Caudate nucleus (tissue), 63 donors: ENCODE measurements at places on chromosomes 2 and 18.

- DNase-seq, result no peak
These were observed 231.7 kb downstream of the KLHL29 start for GRCh38 chr2:23616630-23617029.

DNA sequence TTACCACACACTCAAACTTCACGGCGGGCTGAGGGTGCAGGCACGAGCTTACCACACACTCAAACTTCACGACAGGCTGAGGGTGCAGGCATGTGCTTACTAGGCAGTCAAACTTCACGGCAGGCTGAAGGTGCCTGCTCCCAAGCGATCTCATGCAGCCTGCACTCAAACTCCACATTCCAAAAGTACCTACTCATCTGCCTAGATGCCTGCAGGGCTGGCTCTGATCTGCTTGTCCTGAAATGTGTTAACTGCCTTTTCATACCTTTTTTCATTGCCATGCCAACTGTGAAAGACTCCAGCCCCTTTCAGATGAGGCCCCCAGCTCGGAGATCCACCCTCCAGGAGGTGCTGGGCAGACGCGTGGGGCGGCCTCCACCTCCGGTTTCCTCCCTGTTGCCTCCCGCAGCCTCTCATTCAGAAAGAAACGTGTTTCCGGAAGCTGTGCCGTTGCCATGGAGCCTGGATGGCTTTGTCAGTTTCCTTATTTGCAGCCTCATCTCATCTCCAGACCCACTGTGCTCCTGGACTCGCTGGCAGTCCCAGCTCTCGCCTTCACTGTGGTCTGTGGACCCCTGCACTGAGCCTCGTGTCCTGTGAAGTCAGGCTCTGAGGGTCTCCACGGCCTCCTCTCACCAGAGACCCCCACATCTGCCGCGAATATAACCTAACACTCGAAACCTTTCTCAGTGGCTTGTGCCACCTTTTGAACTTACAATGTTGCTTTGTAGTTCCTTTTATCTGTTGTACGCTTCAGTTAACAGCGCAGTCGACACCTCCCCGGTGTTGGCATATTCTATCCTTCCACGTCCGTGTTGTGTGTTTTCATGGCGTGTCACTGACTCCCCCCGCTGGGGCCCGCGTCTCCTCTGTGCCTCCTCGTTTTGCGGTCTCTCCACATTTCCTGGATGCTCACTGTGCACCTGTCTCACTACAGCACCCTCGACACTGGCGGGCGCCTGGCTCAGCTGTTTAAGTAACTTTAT lies 106.1 kb upstream of the ALKAL2 start:
- DNase-seq, result no peak

DNA sequence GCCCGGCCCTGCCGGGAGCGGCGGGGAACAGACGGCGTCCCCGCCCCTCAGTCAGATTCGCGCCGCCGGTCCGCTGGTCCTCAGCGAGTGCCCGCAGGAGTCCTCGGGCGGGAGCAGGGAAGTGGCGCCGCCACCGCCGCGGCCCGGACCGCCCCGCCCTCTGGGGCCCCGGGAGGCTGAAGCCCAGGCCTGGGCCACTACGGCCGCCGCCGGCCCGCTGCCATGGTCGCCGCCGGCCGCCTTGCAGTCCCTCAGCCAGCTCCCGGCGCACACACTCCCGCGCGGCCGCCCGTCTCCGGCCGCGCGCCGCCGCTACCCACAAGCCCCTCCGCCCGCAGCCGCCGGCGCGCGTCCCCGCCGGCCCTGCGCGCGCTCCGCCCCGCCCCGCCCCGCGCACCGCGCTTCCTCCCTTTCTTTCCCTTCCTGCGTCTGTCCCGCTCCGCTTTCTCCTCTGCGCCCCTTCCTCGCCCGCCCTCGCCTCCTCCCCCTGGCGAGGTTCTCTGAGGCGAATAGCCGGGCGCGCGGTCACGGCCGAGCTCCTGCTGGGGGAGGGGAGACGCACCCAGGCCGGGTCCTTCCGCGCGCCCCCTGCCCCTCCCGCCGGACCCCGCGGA lies at the start of gene ROCK2:
TSS of gene ROCK2 (minus strand) at position 295 of the 614 bp plus-strand sequence. CDS start 500 bp downstream, outside the sequence.
- peak; percentile 82 for DNase-seq

- DNase-seq, result no peak
These were observed 151.8 kb upstream of the MMADHC start for GRCh38 chr2:149739171-149739882.

DNA sequence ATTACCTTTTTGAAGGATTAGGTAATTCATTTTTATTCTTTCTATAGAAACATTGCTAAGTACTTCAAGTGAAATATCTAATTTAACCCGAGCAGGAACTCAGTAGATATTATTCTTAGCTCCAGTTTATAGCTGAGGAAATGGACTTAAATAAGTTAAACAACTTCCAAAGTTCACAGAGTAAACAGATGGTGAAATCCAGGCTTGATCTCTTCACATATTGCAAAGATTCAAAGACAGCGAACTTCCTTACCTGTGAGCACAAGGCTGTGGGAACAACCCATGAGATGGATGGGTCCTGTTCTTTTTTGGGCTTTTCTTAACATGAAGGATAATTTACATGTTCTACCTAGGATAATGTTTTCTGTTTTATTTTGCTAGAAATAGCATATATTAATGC lies 439.0 kb downstream of the IRS1 start:
- no peak for DNase-seq

DNA sequence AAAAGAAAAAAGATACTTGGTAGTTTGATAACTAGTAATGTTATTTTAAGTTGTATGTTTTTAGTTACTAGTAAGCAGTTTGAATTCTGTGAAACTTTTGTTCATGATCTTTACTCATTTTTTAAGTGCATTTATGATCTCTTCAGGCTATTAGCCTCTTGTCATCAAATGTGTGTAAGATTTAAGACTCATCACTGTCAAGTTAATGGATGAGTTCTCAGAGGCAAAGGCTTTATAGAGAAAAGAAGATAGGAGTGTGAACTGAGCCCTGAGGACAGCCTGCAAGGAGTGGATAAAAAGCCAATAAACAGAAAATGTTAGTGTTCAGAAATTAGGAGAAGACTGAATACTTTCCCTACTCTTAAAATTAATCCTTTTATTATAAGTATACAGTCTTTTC lies 13.5 kb downstream of the NDUFV2 start:
- no peak for DNase-seq

GRCh38 chr2:138356178-138356577 lies 145.4 kb upstream of the SPOPL start:
- no peak for DNase-seq

GRCh38 chr2:233353769-233354499 lies at the start of gene DGKD:
DGKD (plus strand) TSS chr2:233354494; CDS start chr2:233354519, 25 bp downstream.
- no peak for DNase-seq

- no peak for DNase-seq
These were observed 25.4 kb upstream of the TANK start for GRCh38 chr2:161134547-161135518.

DNA sequence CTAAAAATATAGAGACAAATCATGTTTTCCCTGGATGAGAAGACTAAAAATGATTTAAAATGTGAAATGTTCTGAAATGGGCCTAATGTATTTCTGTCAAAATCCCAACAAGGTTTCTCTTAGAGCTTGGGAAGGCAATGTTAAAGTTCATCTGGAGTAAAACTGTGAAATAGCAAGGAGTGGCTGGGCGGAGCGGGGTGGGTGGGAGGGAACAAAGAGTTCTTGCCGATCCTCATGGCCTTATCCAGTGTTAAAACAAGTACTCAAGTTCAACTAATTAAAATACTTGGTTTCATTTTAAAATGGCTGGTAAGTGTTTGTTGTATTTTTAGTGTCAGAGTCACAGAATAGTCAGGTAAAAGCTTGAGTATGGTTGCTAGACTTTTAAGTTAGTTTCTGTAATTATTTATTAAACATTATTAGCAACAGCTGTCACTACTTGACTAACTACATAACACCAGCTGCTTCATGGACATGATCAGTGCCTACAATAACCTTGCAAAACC lies 87.3 kb downstream of the RTN4 start:
- no peak for DNase-seq

GRCh38 chr2:37816686-37817085 lies 108.4 kb upstream of the RMDN2 start:
- DNase-seq, result no peak

GRCh38 chr2:101623031-101623521 lies 74.4 kb upstream of the MAP4K4 start:
- no peak for DNase-seq

GRCh38 chr2:121155502-121156056 lies 129.4 kb downstream of the TFCP2L1 start:
- no peak for DNase-seq

DNA sequence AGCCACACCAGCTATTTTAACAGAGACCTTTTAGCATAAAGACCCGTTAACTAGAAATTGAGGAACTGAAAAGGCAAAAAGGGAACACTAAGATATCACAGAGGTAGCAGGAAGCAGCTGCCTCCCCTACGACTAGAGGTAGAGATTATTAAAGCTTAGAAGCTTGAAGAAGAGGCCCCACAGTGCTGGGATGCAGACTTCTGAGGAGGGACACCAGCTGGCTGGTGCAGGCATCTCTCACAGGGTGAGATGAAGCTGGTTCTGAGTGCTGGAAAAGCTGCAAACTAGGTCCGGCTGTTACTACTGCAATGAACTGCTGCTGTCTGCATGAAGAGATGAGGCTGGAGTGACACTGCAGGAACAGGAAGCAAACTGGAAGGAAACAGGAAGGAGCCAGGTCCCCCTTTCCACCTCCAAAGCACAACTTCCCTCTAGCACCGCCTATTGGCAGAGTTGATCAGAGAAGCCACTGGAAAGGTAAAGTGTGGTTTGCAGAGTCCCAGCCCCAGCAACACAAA lies 61.2 kb upstream of the MRPS9 start:
- DNase-seq, result no peak

DNA sequence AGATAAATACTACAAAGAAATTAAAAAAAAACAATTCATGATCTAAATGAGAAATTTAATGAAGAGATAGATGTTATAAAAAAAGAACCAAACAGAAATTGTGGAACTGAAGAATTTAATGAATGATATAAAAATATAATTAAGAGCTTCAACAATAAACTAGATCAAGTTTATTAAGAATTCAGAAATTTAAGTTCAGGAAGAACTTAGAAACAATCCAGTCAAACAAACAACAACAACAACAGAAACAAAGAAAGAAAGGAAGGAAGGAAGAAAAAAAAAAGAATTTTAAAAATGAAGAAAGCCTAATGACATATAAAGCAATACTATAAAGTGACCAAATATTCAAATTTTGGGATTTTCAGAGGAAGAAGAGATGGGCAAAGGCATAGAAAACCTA lies 250.9 kb upstream of the FBXO11 start:
- DNase-seq, result no peak

- no peak for DNase-seq
These were observed 77.1 kb upstream of the CTAGE1 start for GRCh38 chr18:22494771-22495170.

- no peak for DNase-seq
These were observed 1.4 kb downstream of the MARCHF7 start for GRCh38 chr2:159713631-159714246.

GRCh38 chr2:158837645-158838044 lies 42.5 kb downstream of the DAPL1 start:
- DNase-seq, result no peak

- no peak for DNase-seq
These were observed 18.4 kb downstream of the SCN9A start for GRCh38 chr2:166357068-166357949.

GRCh38 chr2:60604486-60605064 lies 51.1 kb upstream of the BCL11A start:
- DNase-seq, result no peak

DNA sequence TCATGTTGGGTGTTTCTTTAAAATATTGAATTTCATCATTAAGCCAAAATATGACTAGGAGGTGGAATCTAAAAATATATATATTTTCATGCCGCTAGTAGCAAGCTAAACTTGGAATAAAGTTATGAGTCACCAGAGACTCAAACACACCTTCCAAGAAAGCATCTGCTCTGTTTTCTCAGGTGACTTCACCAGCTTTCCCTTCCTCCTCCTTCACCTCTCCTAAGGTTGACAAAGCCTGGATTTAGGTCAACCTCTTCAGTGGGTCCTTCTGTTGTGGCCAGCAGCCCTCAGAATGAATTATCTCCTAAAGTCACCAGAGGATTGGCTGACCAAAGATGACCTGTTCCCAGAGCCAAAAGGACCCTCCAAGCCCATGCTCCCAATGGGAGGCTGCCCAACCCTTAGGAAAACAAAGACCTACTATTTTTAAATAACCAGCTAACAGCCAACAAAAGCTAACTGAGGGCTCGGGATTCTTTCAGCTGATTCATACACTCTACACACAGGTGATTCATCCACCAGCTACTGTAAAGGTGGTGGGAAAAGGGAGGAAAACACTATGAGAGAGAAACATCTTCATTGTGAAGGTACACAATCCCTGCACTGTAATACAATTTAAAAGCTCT lies 113.9 kb downstream of the MYO5B start:
- DNase-seq, result no peak

GRCh38 chr18:22510697-22511096 lies 93.0 kb upstream of the CTAGE1 start:
- no peak for DNase-seq

- DNase-seq, result no peak
These were observed 77.6 kb downstream of the AFF3 start for GRCh38 chr2:100064592-100065428.

GRCh38 chr2:16828828-16829160 lies 163.2 kb upstream of the CYRIA start:
- DNase-seq, result no peak

GRCh38 chr2:158142165-158142564 lies 40.5 kb downstream of the UPP2 start:
- DNase-seq, result no peak

DNA sequence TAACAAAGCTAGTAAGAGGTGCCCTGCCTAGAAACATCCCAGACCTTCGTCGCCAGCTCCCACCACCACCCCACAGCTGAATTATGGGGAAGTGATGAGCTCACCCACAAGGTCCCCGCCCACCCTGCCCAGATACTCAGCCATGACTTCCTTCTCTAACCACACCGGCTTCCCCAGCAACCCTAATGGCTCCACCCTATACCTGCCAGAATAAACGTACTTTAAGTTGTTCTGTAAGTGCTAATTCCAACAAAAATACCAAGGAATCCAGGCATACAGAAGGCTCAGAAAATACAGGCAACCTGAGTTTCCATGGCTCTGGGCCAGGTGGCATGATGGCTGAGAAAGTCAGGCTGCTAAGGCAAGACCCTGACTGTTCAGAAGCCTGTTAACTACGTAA lies 39.1 kb downstream of the TMEM163 start:
- DNase-seq, result no peak

GRCh38 chr2:37415128-37415820 lies 70.8 kb downstream of the QPCT start:
- no peak for DNase-seq

DNA sequence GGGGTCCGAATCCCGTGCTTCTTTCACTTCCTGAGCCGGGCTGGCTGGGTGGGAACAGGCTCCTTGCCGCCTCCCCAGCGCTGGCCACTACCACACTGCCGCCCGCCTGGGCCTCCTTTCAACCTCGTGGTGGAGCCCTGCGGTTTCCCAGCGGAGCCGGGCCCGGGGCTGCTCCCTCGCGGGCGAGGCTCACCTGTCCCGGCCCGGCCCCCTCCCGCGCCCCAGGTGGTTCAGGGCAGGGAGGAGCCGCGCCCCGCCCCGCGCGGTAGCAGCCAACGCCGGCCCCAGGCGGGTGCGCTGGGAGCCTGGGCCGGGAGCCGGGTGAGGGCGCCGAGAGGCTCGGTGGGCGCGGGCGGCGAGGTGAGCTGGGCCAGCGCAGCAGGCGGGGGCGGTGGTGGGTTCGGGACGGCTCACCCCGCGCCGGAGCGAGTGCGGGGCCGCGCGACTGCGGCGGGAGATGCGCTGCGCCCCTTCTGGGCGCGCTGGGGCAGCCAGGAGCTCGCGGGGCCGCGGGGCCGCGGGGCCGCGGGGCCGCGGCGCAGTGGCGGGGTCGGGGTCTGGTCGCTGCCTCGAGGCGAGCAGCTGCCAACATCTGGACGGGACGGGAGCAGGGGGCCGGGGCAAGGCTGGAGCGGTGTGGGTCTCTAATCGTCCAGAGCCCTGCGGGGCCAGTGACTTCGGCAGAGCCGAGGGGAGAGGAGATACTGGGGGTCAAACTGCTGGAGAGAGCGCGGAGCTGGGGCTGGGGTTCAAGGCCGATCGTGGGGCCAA lies at the start of gene LYPD6B:
TSS of gene LYPD6B (plus strand) at position 258 of the 771 bp plus-strand sequence. CDS start 92,250 bp downstream, outside the sequence.
- DNase-seq, result no peak
